Right cardiac atrium (tissue), 5 donors: ENCODE measurements at places on chromosomes 13 and 19. TPM values are rescaled to one million over a fixed set of nuclear protein-coding genes. Genes with fewer than 3 reads are reported as not detected.

- no peak for DNase-seq
Measured at GRCh38 chr13:48158290-48158689, 63.4 kb upstream of the MED4 start.

GRCh38 chr19:29644210-29644609, 21.1 kb upstream of the PLEKHF1 start:
- DNase-seq, result no peak

The KANK2 gene
- total RNA-seq, result 324 TPM

GRCh38 chr19:53849237-53849676, 18.4 kb upstream of the MYADM start:
- no peak for DNase-seq

- no peak for DNase-seq
Measured at GRCh38 chr19:55698256-55698655, 23.2 kb downstream of the EPN1 start.

- no peak for DNase-seq
Measured at GRCh38 chr19:6048348-6048747, 62.0 kb downstream of the RFX2 start.
